ENCODE measurements at places on chromosomes 6 and 20.

DNA sequence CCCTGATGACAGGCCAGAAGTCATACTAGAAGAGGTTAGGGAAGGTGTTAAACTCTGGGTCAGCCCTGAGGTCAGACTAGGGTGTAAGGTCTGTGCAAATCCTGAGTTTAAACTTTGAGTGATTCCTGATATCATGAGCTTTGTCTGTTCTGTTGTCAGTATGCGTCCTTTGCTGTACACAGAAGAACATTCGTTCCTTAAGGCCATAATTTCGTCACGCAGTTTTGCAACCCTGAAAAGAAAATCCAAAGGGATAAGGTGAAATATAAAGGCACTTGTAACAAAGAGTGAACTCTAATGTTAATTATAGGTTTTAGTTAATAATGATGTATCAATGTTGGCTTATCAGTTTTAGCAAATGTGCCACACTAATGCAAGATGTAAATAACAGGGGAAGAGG is 2.3 kb downstream of the DST start:
- no peak for DNase-seq

DNA sequence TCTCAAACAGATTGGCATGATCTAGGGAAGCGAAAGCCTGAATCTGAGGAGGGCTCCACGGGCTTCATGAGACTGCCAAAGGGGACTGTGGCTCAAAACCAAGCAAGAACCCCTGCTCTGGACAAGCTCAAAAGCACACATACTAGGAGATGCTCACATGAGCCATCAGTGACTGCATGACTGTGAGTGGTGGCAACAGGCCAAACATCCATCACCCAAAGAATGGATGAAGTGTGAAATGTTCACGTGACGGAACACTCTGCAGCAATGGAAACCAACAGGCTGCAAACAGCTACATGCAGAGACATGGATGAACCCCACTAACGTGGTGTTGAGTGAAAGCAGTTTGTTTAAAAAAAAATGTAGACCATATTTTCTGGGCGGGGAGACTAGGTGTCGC is 136.3 kb downstream of the PREX1 start:
- no peak for DNase-seq

- no peak for DNase-seq
Measured at GRCh38 chr6:116287689-116288282, 8.1 kb upstream of the TSPYL1 start.

DNA sequence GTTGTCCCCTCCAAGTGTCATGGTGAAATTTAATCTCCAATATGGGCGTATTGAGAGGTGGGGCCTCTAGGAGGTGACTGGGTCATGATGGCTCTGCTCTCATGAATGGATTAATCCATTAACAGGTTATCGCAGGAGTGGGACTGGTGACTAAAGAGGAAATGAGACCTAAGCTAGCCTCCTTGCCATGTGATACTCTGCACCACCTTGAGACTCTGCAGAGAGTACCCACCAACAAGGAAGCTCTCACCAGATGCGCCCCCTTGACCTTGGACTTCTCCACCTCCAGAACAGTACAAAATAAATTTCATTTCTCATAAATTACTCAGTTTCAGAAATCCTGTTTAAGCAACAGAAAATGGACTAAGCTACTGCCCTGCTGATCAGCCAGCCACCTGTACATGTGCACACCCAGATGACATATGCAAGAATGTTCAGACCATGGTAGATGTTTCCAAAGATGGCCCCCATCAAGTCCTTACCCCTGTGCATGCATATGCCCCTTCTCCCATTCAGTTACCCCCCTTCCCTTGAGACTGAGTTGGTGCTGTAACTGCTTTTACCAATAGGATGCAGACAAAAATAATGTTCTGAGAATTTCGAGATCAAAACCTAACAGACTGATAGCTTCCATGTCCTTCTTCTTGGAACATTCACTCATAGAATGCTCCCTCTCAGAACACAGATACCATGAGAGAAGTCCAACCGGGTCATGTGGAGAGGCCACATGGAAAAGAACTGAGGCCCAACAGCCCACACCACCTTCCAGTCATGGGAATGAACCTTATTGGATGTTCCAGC is 28.4 kb downstream of the MAP3K5 start:
- DNase-seq: no peak

- DNase-seq: no peak
Measured at GRCh38 chr6:2465336-2465735, 219.9 kb upstream of the GMDS start.

- DNase-seq: no peak
Measured at GRCh38 chr6:129236001-129236517, 353.1 kb downstream of the LAMA2 start.

DNA sequence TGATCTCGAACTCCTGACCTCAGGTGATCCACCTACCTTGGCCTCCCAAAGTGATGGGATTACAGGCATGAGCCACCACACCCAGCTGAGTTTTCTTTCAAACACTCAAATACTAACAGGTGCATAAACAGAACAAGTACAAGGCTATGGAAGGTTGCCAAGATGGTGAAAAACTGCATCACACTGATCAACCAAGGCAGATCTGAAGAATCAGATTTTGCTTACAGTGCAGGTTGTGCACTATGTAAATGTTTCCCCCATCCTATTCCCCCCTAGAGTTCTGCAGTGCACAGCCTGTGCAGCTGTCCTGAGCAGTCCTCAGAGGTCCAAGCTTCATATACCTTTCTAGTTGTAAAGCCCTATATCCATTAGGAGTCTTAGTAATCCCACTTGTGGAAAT is 73.0 kb downstream of the GFRA4 start:
- DNase-seq: no peak

DNA sequence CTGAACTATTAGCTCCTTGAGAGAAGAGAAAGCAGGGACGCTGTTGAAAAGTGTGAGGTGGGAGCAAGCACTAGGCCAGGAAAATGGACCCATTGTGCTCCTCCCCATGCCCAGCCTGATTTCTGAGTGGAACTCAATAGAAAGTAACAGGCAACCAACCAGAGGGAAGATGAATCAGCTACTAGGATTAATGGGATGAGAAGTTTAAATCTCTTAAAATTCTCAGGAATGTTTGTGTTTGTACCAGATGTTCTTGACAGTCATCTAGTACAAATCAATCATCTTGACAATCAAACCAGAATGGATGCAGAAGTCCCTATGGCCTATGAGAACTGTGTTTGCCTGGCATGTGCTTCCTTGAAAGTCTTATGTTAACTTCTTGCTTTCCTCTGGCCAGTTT is 48.9 kb downstream of the HDDC2 start:
- peak; percentile 51 for DNase-seq

- DNase-seq: no peak
Measured at GRCh38 chr6:40411881-40412280, 175.3 kb downstream of the LRFN2 start.

GRCh38 chr20:20894280-20894679 is 181.8 kb upstream of the RALGAPA2 start:
- DNase-seq: no peak

DNA sequence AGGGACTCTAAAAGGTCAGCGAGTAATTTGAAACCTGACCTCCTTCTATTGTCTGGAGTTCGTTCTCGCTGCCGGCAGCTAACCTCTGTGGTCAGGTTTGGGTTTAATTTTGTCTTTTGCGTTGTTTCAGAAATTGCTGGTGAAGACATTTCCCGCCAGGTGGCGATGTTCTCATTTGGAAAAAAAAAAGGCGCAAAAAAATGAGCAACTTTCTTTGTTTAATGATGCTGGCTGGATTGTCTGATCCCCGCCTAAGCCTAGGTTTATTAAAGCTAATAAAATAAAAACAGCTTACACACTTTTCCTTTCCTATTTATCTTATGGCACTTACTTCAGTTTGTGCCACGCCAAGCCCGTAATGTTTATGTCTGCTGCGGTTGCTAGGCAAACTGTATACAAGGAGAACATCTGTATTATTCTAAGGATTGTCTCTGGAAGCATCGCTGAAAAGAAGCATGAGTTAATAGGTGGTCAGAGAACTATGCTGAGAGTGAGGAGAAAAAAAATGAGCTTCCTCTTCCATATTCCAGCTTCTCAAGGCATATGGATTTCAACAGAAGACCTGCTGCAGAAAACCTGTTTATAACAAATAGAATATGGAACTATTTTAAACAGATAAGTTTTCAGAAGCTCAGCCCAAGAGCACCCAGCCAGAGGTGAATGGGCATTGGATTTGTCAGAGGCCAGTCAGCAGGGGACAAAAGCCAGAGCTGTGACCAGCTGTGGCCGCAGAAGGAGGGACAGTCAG is 205.7 kb downstream of the DOK5 start:
- DNase-seq: no peak

GRCh38 chr20:1377984-1378734 is 14.7 kb downstream of the FKBP1A start:
- DNase-seq: no peak

GRCh38 chr20:36579996-36580545 is 6.7 kb downstream of the TGIF2 start:
- no peak for DNase-seq

DNA sequence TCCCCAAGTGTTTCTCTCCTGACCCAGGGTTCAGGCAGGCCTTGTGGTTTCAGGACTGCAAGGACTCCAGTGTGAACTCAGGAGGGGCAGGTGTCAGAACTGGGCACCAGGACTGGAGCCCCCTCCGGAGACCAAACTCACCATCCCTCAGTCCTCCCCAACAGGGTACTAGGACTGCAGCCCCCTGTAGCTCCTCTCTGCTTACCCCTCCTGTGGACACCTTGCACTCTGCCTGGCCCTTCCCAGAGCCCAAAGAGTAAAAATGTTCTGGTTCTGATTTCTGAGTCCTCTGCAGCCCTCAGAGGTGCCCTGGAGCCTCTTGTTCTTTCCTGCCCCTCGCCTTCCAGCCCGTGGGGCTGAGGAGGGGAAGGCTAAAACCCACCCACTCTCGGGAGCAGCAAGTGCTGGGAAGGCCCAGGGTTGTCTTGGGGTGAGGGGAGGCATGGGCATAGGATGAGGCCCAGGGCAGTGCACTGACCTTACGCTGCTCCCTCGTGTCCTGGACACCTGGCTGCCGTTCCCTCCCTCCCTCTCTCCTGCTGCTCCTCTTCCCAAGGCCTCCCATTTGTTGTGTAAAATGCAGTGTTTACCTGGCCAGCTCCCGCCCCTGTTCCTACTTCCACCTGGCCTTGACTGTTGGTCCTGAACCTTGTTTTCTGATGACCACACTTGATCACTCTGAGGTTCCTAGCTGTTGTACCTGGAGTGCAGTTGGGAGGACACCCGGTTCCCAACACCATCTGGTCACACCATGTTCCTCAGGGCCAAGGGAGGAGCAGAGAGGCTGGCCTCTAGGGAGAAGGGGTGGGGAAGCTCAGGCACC is 9.9 kb downstream of the CNPY3 start:
- DNase-seq: no peak

DNA sequence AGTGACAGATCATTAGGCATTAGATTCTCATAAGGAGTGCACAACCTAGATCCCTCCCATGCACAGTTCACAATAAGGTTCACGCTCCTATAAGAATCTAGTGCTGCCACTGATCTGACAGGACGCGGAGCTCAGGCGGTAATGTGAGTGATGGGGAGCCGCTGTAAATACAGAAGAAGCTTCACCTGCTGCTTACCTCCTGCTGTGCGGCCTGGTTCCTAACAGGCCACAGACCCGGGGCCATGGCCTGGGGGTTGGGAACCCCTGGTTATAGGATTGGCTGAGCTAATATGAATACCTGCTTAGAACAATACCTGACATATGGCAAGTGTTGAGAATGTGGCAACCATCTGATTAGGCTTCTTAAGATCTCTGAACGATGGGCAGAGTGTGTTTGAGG is 2.4 kb downstream of the PNPLA1 start:
- no peak for DNase-seq

DNA sequence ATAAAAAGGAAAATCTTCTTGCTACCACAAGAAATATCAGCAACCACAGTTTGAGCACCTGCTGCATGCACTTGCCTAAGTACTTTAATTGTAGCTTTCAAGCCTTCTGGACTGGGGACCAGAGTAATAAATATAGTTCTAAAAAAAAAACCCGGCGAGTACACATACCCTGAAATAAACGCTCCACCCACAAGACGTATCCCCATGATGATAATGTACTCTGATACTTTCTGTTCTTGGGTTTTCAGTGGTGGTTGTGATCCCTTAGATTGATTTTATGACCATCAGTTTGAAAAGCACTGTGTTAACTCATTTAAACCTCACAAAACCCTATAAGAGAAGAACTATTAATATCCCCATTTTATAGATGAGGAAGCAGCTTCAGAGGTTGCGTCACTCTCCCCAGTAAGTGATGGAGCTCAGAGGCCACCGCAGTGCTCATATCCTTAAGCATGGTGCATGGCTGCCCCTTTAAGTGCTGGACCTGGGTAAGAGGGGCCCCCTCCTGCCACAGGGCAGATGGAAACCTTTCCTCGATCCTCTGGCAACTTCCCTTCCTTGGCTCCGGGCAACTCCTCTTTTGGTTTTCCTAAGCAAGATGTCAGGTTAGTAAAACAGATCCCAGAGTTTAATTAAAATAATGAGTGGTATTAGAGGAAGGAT is 67.3 kb downstream of the KCNB1 start:
- no peak for DNase-seq

DNA sequence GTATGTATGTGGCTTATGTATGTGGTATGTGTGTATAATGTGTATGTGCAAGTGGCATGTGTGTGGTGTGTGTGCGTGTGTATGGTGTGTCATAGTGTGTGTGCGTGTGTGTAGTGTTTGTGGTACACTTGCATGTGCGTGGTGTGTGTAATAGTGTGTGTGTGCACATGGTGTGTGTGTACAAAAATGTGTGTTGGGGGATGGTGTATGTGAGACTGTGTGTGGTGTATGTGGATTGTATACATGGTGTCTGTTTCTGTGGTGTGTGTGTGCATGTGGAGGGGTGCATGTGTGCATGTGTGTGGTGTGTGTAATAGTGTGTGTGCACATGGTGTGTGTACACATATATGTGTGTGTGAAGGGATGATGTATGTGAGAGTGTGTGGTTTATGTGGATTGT is 21.5 kb downstream of the MAFB start:
- no peak for DNase-seq

DNA sequence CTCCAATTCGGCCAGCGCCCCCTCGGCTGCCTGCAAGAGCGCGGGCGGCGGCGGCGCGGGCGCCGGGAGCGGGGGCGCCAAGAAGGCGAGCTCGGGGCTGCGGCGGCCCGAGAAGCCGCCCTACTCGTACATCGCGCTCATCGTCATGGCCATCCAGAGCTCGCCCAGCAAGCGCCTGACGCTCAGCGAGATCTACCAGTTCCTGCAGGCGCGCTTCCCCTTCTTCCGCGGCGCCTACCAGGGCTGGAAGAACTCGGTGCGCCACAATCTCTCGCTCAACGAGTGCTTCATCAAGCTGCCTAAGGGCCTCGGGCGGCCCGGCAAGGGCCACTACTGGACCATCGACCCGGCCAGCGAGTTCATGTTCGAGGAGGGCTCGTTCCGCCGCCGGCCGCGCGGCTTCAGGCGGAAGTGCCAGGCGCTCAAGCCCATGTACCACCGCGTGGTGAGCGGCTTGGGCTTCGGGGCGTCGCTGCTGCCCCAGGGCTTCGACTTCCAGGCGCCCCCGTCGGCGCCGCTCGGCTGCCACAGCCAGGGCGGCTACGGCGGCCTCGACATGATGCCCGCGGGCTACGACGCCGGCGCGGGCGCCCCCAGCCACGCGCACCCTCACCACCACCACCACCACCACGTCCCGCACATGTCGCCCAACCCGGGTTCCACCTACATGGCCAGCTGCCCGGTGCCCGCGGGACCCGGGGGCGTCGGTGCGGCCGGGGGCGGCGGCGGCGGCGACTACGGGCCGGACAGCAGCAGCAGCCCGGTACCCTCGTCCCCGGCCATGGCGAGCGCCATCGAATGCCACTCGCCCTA is 963 bp downstream of the FOXF2 start:
- no peak for DNase-seq

Data from HS-27A (cell line).